Stimulated activated CD8-positive, alpha-beta memory T cell treated with anti-CD3 and anti-CD28 coated beads, Interleukin-2, amount 100 ng/mL, for 1 hour (primary cell): ENCODE measurements at places on chromosomes 5 and 9.

- no peak for DNase-seq
These were observed 22.5 kb downstream of the ABO start for GRCh38 chr9:133252301-133253020.

DNA sequence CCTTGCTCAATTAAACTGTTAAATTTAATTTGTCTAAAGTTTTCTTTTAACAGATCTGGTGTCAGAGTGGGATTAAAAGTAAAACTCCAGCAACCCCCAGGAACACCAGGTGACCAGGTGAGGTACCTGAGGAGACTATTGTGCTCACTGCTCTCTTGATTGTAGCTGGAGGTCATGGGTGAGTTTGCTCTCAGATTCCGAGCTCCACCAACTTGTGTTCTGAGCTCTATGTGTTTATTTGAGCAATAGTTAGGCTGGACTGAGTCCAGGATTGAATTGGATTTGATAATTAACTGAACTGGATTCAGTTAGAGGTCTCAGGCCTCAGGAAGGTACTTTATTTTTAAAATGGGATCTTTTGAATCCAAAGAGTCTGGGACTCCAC, 17.9 kb upstream of the SCGB3A2 start:
- DNase-seq, result no peak

GRCh38 chr5:127409246-127409917, 108.1 kb upstream of the PRRC1 start:
- DNase-seq, result no peak

DNA sequence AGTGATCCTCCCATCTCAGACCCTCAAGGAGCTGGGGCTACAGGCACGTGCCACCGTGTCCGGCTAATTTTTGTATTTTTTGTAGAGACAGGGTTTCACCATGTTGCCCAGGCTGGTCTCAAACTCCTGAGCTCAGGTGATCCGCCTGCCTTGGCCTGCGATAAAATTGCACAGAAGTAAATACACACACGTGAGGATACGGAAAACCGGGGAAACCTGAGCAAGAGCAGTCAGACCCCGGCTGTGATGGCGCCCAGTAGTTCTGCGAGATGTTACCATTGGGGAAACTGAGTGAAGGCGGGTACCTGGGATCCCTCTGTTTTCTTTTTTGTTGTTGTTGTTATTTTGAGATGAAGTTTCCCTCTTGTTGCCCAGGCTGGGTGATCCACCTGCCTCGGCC, 114.9 kb downstream of the C9orf50 start:
- no peak for DNase-seq

- DNase-seq, result no peak
These were observed 48.1 kb downstream of the EBF1 start for GRCh38 chr5:159051421-159052282.

DNA sequence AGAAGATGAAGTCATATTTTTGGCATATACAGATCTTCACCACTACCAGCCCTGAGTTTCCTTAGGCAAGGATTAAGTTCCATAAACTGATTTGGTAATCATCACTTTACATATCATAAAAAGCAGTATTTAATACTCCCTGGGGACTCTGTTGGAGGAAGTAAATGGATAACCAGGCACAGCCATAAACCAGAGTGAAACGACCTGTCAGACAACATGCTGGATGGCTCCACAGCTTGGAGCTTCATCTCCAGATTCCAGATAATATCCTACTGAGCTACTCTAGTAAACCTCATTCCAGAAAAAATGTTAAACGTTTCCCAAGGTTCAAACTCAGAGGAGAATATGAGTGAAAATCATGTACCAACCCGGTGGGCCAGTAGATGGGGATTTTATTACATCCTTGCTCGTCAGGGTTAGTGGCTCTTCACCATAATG, 109.2 kb downstream of the BASP1 start:
- DNase-seq, result no peak

GRCh38 chr5:178786859-178787499, 56.5 kb upstream of the ZNF354A start:
- DNase-seq, result no peak

DNA sequence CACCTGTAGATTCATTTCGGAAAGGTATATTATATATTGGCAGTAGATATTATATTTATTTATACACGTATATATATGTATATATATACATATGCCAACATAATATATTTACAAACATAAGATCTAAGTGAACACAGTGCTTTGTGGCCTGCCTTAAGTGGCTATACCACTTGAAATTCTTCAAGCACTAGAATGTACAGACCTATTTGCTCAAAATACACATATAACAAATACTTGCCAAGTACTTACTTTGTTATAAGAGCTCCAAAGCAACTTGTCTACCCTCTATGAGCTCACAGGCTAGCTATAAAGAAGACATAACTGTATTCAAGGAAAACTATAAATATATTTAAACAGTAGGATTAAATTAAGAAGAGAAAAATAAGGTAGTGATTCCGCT, 33.6 kb upstream of the SLC36A1 start:
- DNase-seq, result no peak

GRCh38 chr9:102985162-102985895, 9.8 kb upstream of the CYLC2 start:
- no peak for DNase-seq

DNA sequence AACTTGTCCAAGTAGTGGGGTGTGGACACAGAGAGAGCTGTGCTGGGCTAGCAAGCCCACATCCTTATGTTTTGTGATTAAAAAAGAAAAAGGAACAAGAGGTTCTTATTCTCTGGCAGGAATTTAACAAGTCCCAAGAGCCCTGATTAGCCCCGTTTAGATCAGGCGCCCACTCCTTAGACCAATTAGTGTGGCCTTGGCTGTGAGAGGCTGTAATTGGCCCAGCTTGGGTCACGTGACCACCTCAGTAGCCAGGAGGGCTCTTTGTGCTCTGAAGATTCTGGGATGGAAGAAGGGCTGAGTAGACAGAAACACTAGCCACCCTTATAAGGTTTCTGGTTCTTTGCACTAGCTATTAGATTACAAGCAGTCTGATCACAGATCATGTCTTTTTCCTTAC, 31.1 kb downstream of the GCNT4 start:
- no peak for DNase-seq

GRCh38 chr9:79817438-79818004, 245.8 kb downstream of the TLE4 start:
- DNase-seq, result no peak

DNA sequence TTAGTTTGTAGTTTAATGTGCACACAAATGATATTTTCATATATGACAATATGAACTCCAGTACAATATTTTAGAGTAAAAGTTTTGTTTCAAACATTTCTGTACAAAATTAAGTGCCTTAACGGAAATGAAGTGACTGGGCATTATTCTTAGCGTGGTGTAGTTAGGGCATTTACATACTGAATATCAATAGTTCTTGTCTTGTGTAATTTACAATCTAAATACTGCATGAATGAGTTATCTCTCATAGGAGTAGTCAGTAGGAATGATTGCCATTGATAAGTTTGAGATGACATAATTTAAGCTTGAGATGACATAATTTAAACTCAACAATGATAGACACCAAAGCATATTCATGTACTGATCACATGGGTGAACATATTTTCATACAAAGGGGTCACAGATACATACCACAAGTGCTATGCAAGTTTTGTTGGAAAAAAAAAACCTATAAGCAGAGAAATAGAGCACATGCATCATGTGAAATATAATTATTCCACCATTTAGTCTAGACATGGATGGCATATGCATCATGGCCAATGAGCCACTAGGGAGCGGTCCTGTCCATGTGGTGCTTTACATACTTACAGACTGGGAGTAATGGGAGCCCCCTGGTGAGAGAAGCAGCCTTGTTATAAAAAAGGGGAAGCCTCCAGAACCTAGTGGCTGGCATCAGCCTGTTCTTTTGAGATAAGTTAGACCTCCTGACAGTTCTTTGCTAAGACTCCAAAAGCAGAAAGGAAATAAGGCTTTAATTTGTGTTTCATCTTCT, 1523.9 kb downstream of the MAT2B start:
- DNase-seq, result no peak

GRCh38 chr9:116594547-116594946, 92.6 kb upstream of the TRIM32 start:
- no peak for DNase-seq

DNA sequence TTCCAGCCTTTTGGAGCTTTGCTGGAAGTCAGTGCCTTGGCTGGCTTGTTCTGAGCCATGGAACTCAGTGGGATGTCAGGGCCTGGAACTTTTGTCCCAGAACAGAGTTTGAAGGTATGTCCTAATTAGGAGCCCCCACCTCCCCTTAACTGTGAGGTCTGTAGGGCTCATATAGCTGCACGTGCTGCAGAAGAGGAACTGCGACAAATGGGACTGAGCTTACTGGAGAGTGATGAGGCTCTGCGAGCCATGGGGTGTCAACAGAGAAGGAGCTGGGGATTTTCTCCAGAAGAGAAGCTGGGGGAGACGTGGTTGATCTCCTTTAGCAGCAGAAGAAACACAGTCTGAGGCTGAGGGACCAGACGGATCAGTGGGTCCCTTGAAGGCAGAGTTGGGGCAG, 10.9 kb downstream of the TMEM8B start:
- no peak for DNase-seq

GRCh38 chr9:11537566-11537965, 924.8 kb upstream of the PTPRD start:
- DNase-seq, result no peak

DNA sequence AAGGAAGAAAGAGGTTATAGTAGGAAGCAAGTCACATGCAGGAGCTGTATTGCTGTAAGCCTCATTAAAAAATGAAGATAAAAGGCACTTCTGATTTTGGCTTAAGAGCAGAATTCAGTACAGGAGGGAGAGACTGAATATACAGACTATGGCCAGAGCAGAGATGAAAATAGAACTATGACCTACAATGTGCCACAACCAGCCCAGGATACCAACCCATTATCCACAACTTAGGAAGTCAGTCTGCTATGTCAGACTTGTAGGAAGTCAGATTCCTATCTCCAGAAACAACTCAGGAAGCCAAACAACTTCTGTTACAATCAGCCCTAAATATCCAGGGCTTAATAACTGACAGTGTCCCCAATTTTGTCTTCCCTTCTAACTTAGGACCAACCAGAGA, 156.2 kb upstream of the ANKH start:
- DNase-seq, result no peak

DNA sequence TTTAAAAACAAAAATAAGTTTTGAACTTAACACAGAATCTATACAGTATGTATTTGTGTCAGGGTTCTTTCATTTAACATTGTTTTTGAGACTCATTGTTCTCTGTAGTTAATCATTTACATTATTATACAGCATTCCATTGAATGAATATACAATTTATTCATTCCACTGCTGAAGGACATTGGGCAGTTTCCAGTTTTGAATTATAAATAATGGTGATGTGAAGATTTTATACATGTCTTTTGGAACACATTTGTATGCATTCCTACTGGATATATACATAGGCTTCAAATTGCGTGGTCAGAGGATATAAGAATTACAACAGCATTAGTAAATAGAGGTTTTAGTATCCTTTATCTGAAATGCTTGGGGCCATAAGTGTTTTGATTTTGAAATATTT, 72.0 kb downstream of the CEP120 start:
- DNase-seq, result no peak

DNA sequence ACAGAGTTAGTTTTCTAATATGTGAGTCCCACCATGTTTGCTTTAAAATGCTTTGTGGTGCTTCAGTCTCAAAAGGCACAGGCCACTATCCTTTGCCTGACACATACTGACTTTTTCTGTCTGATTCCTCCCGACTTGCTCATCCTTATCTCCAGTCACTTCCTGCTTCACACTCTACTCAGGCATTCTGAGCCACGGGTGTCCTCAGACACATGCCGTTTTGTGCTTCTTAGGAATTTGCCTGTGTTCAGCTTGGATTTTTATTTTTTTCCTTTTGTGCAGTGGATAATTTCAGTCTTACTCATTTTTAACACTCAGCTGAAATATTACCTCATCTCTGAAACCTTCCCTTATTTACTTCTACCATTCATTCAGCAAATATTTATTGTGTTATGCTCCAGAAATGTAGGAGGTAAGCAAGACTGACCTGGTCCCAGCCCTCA, 54.1 kb downstream of the MAN2A1 start:
- no peak for DNase-seq

DNA sequence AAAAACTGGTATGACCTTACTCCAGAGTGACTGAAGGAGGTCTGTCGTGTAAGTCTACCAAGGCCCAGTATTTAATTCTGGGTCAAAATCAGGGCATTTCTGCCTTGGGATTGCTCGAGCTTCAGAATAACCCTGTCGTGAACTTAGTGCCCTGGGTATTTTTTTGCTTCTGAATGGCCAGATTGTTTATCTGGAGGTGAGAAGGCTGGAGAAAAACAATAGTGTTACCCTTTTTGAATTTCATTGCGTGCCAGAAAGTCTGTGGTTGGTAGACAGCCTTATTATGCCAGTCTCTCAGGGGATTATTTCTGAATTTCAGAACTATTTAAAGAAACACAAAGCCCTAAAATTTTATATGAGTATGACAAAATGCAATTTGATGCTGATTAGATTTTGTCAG, 323.4 kb downstream of the CSNK1G3 start:
- DNase-seq, result no peak

GRCh38 chr9:95018099-95018936, 291.8 kb downstream of the AOPEP start:
- no peak for DNase-seq

- no peak for DNase-seq
These were observed 752 bp downstream of the TSTD2 start for GRCh38 chr9:97632248-97632984.
